Hindlimb muscle (tissue), 1 donor: ENCODE measurements at places on chromosomes 5 and 9.

DNA sequence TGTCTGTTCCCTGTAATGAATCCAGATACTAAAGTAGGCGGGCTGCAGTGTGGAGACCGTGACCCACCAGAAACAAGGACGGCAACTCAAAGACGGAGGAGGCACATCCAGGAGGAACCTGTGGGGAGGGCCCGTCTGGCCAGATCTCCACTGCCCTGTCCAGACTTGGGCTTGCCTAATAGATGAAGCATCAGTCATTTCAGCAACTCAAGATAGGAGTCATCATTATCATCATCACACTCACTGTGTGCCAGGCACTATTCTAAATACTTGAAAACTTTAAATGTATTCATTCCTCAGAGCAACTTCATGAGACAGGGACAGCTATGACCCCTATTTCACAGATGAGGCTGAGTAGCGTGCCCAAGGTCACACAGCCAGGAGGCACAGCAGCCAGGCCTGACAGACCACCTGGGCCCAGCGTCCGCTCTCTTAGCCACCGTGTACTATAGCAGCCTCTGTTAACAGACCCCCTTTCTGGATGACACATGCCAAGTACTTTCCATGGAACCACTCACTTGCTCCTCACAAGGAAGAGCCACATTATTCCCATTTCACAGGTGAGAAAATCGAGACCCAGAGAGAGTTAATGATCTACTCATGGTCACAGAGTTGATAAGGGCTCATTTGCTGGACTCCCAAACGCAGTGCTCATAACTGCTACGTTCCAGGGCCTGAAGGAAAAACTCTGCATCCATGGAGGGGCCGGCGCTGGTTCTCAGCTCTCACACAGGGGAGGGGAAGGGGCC, 4.9 kb upstream of the IL4 start:
- no peak for DNase-seq

- no peak for DNase-seq
These were observed 22.6 kb upstream of the NOTCH1 start for GRCh38 chr9:136568288-136569081.

DNA sequence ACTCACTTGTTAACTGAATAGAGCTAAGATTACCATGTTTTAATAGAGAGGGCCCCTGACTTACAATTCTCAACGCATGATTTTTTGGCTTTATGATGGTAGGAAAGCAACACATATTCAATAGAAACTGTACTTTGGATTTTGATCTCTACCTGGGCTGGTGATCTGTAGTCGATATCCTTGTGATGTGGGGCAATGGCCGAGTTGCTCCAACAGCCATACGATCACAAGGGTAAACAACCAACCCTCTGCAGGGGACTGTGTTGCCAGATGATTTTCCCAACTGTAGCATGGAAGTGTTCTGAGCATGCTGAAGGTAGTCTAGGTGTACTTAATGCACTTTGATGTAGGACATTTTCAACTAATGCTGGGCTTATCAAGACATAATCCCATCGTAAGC, 36.5 kb downstream of the NSUN2 start:
- DNase-seq, result no peak

- no peak for DNase-seq
These were observed 31.7 kb upstream of the NR3C1 start for GRCh38 chr5:143435210-143435657.
